ENCODE measurements at places on chromosomes 3 and 15. TPM values are rescaled to one million over a fixed set of nuclear protein-coding genes. Genes with fewer than 3 reads are reported as not detected.

DNA sequence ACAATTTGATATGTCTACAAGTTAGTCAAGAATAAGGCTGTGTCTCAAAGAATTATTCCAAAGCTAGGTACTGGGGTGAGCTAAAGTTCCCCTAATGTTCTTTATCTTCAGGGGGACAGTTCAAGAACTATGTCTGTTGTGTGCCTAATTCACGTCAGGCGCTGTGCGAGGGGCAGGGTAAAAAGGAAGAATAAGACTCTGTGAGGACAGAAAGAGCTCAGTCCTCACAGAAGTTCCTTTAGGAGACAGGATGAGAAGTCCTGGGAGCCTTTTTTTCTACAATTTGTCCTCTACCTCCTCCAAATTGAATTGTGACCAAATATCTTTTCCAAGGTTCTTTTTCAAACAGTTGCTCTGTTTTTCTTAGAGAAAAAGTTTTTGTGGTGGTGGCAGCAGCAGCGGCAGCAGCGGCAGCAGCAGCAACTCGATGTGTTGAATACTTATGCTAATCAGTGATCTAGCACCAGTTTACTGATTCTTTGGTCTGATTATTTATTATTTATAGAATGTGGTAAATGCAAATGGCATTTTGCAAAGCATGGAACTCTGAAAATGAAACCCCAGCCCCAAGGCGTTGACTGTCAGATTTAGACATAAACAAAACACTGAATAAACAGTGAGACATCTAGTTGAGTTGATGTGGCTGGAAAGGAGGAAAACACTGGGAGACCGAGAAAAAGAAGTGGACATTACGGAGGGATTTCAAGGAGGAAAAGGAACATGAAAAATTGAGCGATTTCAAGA lies 88.6 kb downstream of the GTPBP8 start:
- no peaks in the 10 kb centered on the region for H3K36me3 ChIP-seq
- H3K27ac ChIP-seq, result no peak overlapping the region
- no peak overlapping the region for H3K4me3 ChIP-seq
- H3K4me1 ChIP-seq, result no peaks in the 10 kb centered on the region
- no peak for DNase-seq

DNA sequence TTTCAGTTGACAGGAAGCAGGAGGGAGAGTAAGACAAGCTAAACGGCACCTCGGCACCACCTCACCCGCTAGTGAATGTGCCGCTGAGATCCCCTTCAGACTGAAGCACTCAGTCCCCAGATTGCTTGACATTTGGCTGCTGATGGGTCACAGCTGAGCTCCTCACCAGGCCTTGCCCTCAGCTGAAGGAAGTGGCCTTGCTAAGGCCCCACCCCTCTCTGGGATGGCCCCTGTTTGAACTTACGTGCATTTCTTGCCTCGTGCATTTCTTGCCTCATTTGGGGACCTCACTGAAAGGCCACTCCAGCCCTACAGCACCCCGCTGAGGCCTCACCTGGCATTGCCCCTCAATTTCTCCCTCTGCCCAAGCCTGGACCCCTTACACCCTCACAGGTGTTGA lies 39.8 kb downstream of the EOGT start:
- no peak overlapping the region for H3K27ac ChIP-seq
- peaks cover 3% of the 10 kb centered on the region for H3K36me3 ChIP-seq
- H3K4me3 ChIP-seq, result no peak overlapping the region
- no peaks in the 10 kb centered on the region for H3K4me1 ChIP-seq

GRCh38 chr3:197686899-197687298 lies 49.8 kb downstream of the RUBCN start:
- H3K4me1 ChIP-seq, result no peaks in the 10 kb centered on the region
- no peak for DNase-seq
- H3K27ac ChIP-seq, result no peak overlapping the region

DNA sequence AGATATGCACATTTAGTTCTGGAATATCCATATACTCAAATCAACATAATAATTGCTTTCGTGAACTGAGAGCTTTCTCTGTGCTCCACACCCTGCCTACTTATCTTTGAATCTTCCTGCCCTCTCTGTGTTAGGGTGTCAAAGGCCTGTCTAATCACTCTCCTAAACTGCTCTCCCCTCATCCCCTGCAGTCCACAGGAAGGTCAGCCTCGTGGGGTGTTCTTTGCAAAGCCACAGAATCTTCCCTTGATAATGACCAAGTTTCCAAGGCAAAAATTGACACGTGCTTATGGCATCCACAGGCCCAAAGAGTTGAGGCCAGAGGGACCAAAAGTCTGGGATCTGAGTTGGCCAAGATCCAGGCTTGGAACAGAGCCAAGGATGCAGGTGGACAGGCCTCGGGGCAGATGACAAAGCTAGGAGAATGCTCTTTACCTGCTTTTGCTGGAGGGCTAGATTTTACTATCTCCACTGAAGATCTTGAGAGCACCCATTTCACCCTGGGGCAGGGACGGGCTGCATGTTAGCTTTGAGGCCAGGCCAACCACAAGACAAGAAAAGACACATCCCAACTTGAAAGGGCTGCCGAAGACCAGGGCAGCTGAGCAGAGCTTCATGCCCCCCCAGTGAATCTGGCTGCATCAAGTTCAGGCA lies 20.4 kb downstream of the BHLHE40 start:
- no peaks in the 10 kb centered on the region for H3K4me1 ChIP-seq
- no peak overlapping the region for H3K4me3 ChIP-seq
- no peak overlapping the region for H3K27ac ChIP-seq
- no peaks in the 10 kb centered on the region for H3K27me3 ChIP-seq

GRCh38 chr3:179876440-179876839 lies 160.3 kb downstream of the PEX5L start:
- no peak overlapping the region for H3K27ac ChIP-seq
- H3K36me3 ChIP-seq, result no peaks in the 10 kb centered on the region
- H3K27me3 ChIP-seq, result no peaks in the 10 kb centered on the region
- no peak overlapping the region for H3K4me3 ChIP-seq
- H3K4me1 ChIP-seq, result no peaks in the 10 kb centered on the region

DNA sequence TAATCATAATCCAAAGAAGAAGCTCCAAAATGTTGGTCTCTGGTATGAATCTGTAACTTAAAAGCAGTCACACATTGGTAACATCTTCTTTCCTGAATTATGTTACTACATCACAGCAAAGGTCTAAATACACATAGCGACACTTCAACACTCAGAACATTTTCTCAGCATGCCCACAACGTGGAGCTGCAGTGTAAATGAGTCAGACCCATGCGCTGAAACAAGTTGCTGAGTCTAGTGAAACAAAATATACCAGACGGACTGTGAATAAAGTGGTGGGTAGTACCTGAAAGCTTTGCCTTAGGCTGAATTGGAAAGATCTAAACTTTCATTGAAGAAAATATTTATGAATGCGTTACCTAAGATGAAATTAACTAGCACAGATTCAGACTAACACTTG lies 33.2 kb upstream of the GOLGA8B start:
- no peak for DNase-seq
- no peaks in the 10 kb centered on the region for H3K36me3 ChIP-seq
- no peaks in the 10 kb centered on the region for H3K4me1 ChIP-seq
- no peaks in the 10 kb centered on the region for H3K27me3 ChIP-seq

GRCh38 chr15:73295630-73296286 lies 73.0 kb downstream of the HCN4 start:
- no peaks in the 10 kb centered on the region for H3K27me3 ChIP-seq
- H3K4me3 ChIP-seq, result no peak overlapping the region
- no peaks in the 10 kb centered on the region for H3K4me1 ChIP-seq
- no peaks in the 10 kb centered on the region for H3K36me3 ChIP-seq
- no peak overlapping the region for H3K27ac ChIP-seq
- DNase-seq, result no peak

DNA sequence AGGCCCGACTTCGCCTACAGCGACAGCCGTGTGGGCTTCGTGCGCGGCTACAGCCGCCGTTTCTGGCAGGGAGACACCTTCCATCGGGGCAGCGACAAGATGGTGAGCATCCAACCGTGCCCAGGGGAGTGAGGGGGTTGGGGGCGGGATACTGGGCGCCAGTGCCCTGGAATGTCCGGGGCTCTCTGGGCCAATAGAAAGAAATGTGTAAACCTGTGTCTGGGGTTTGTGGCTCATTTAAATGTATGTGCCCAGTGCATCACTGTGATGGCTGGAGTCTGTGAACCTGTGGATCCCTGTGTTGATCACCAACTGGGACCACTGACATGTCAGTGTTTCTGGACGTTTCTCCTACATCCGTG lies 423 bp downstream of the CHAC1 start:
- H3K36me3 ChIP-seq, result no peaks in the 10 kb centered on the region
- no peaks in the 10 kb centered on the region for H3K27me3 ChIP-seq
- H3K4me3 ChIP-seq, result peak overlapping the region; percentile 66

- no peaks in the 10 kb centered on the region for H3K27me3 ChIP-seq
- no peaks in the 10 kb centered on the region for H3K36me3 ChIP-seq
- no peak overlapping the region for H3K4me3 ChIP-seq
- DNase-seq, result no peak
Observed at GRCh38 chr15:62913246-62913645, 129.3 kb upstream of the TPM1 start.

DNA sequence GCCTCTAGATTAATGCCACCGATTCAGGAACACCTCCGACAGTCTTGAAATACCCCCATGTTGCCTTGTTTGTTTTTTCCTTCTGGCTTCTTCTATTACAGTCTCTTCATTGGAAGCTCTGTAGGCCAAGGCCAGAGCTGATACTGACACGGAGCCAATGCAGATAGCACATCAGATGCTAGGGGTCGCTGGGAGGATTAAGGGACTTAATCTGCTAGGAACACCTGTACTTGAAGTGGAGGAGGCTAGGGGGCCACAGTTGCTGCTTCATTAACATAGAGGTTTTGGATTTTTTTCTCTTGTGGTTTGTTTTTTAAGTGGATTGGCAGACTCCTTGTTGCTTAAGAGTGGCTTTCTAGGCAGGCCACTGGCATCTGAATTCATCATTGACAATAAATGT lies 49.6 kb downstream of the PARP14 start:
- H3K27ac ChIP-seq, result no peak overlapping the region
- no peaks in the 10 kb centered on the region for H3K27me3 ChIP-seq
- peaks cover 14% of the 10 kb centered on the region for H3K36me3 ChIP-seq
- no peak for DNase-seq
- H3K4me1 ChIP-seq, result no peaks in the 10 kb centered on the region

- H3K4me3 ChIP-seq, result no peak overlapping the region
- H3K27me3 ChIP-seq, result peaks cover 2% of the 10 kb centered on the region
- no peak for DNase-seq
- H3K36me3 ChIP-seq, result no peaks in the 10 kb centered on the region
- no peaks in the 10 kb centered on the region for H3K4me1 ChIP-seq
Observed at GRCh38 chr3:138066383-138066782, 49.0 kb downstream of the DZIP1L start.

- no peaks in the 10 kb centered on the region for H3K36me3 ChIP-seq
- DNase-seq, result no peak
- H3K4me1 ChIP-seq, result peaks cover 23% of the 10 kb centered on the region
- H3K27me3 ChIP-seq, result peaks cover 69% of the 10 kb centered on the region
- no peak overlapping the region for H3K27ac ChIP-seq
- no peak overlapping the region for H3K4me3 ChIP-seq
Observed at GRCh38 chr3:53158765-53159155, 2.2 kb upstream of the PRKCD start.

DNA sequence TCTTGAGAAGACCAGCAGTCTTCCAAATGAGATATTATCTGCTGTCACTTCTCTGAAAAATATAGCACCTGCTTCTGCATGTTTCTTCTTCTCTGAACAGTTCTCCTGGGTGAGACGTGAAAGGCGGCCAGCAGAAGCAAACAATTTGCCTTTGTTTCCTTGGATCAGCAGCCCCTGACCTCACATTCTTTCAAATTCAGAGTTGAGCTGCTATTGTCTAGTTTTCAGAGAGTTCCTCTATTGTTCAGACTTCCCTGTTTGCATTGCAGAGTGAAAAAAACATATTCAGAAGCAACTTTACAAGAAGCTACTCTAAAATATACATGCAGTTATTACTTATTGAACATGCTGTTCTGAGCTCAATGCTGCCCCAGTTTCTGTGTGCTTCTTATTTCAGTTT lies 653.6 kb downstream of the NAALADL2 start:
- DNase-seq, result peak; percentile 3
- no peak overlapping the region for H3K4me3 ChIP-seq
- H3K27me3 ChIP-seq, result no peaks in the 10 kb centered on the region
- no peaks in the 10 kb centered on the region for H3K4me1 ChIP-seq
- peak overlapping the region; percentile 8 for H3K27ac ChIP-seq

- no peaks in the 10 kb centered on the region for H3K4me1 ChIP-seq
- no peak overlapping the region for H3K27ac ChIP-seq
Observed at GRCh38 chr3:170096342-170096741, 58.5 kb downstream of the GPR160 start.

- no peaks in the 10 kb centered on the region for H3K36me3 ChIP-seq
- H3K4me3 ChIP-seq, result no peak overlapping the region
Observed at GRCh38 chr15:41876689-41877088, 17.2 kb downstream of the SPTBN5 start.

GRCh38 chr3:37862219-37862902 lies 681 bp downstream of the CTDSPL start:
- no peaks in the 10 kb centered on the region for H3K36me3 ChIP-seq
- peaks cover 27% of the 10 kb centered on the region for H3K4me1 ChIP-seq
- peaks cover 2% of the 10 kb centered on the region for H3K27me3 ChIP-seq
- peak overlapping the region; percentile 73 for H3K4me3 ChIP-seq

DNA sequence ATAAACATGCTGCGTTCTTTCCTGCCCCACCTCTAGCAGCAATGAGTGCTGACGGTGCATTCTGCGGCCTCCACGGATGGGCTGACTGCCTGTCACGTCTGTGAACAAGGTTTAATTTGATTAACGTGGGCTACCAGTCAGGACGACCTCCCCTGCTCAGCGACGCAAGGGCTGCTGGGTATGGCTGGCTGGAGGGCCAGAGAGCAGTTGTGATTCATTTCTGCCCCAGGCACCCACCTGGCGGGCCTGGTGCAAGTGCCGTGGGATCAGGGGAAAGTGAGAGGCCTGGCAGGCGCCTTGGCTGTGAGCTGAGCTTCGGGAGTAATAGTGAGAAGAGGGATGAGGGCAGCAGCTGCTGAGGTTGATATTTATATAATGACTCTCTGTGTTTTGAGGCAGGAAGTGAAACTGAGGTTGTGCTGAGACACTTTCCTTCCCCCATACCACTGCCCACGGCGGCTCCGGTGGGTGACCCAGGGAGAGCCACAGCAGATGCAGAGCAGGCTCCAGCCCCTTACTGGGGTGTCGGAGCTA lies 190.4 kb upstream of the BCL6 start:
- no peaks in the 10 kb centered on the region for H3K27me3 ChIP-seq
- H3K36me3 ChIP-seq, result no peaks in the 10 kb centered on the region
- no peak overlapping the region for H3K4me3 ChIP-seq
- no peak for DNase-seq
- H3K27ac ChIP-seq, result no peak overlapping the region
- H3K4me1 ChIP-seq, result peaks cover 15% of the 10 kb centered on the region

- H3K27ac ChIP-seq, result no peak overlapping the region
- no peak overlapping the region for H3K4me3 ChIP-seq
- no peaks in the 10 kb centered on the region for H3K27me3 ChIP-seq
- H3K36me3 ChIP-seq, result no peaks in the 10 kb centered on the region
- DNase-seq, result no peak
- no peaks in the 10 kb centered on the region for H3K4me1 ChIP-seq
Observed at GRCh38 chr3:179902061-179902460, 134.7 kb downstream of the PEX5L start.

- no peak overlapping the region for H3K27ac ChIP-seq
- no peak for DNase-seq
- no peaks in the 10 kb centered on the region for H3K27me3 ChIP-seq
- H3K4me3 ChIP-seq, result no peak overlapping the region
- H3K4me1 ChIP-seq, result no peaks in the 10 kb centered on the region
Observed at GRCh38 chr15:83682476-83683088, 28.7 kb downstream of the ADAMTSL3 start.

Gene GOLGA8Q
- polyA plus RNA-seq, result 0.34 TPM

Gene HYKK
- 5.3 TPM for polyA plus RNA-seq

Gene BTD
- polyA plus RNA-seq, result 6.9 TPM

Gene PTPRG
- polyA plus RNA-seq, result 4.1 TPM

Gene CPEB1
- polyA plus RNA-seq, result 0.64 TPM

Gene TERB2
- not detected for polyA plus RNA-seq

Gene CXCR6
- 8.5 TPM for polyA plus RNA-seq

Gene TNK2
- 101 TPM for polyA plus RNA-seq

Gene LDHAL6B
- not detected for polyA plus RNA-seq

Measured in thymus (tissue), 14 donors.